ENCODE measurements at places on chromosomes 7 and 10. TPM values are rescaled to one million over a fixed set of nuclear protein-coding genes. Genes with fewer than 3 reads are reported as not detected.

DNA sequence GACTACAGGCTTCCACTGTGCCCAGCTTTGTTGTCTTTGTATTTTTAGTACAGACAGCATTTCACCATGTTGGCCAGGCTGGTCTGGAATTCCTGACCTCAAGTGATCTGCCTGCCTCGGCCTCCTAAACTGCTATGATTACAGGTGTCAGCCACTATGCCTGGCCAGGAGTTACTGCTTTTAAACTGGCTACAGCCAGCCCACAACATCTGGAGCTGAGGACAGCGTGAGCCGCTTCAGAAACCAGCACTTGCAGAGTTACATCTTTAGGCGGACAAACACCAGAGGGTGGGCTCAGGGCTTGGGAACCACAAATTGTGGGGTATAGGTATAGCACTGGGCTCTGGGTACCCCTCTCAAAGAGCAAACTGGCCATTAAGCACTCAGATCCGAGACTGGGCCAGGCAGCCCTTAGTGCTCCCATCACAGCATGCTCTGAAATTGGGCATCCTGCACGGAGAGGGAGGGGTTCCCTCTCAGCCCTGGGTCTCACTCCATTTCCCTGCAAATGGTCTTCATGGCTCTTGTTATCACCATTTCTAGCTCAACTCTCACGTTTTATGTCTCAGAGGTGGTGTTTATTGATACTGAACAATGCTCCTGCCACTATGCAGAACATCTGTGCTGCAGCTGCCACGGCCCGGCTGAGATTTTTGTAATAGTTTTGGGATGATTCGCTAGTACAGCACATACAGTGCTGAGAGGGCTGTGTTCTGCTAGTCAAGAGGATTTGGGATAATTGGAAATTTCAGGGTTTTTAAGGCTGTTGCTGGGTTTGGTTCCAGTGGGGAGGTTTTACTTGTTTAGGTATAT is 146.4 kb upstream of the LYZL2 start:
- no peaks in the 10 kb centered on the region for H3K36me3 ChIP-seq
- no peak overlapping the region for H3K4me3 ChIP-seq
- DNase-seq, result no peak
- H3K4me1 ChIP-seq, result no peaks in the 10 kb centered on the region
- no peaks in the 10 kb centered on the region for H3K27me3 ChIP-seq
- H3K27ac ChIP-seq, result no peak overlapping the region

GRCh38 chr7:158595068-158595467 is 7.4 kb upstream of the PTPRN2 start:
- no peaks in the 10 kb centered on the region for H3K4me1 ChIP-seq
- no peaks in the 10 kb centered on the region for H3K36me3 ChIP-seq
- no peak overlapping the region for H3K4me3 ChIP-seq
- H3K27me3 ChIP-seq, result no peaks in the 10 kb centered on the region

DNA sequence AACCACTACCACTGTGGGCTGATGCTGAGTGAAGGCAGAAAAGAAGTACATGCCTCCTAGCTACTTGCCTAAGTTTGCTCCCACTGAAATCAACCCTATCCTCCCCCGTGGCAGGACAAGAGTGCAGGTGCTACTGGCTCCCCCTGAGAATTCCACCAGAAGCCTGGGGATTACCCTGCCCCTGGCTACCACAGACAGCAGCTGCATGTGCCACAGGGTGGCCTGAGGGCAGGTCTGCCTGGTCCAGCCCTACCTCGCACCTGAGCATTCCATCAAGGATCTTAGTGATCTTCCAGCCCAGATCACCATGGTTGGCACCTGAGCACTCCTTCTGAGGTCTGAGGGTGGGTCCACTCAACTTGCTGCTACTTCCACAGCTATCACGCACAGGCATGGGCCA is 176.4 kb upstream of the SMIM30 start:
- no peaks in the 10 kb centered on the region for H3K36me3 ChIP-seq
- H3K27me3 ChIP-seq, result no peaks in the 10 kb centered on the region
- no peak for DNase-seq
- H3K27ac ChIP-seq, result no peak overlapping the region

Gene POU6F2
- 2.1 TPM for total RNA-seq

Measured in right lobe of liver (tissue), 6 donors.